Amygdala (tissue), 56 donors: ENCODE measurements at places on chromosomes 5 and 9.
A peak's percentile ranks its signal among the peaks of the same experiment; 100 is the strongest.

- DNase-seq, result no peak
Measured at GRCh38 chr5:139186752-139187326, 11.3 kb downstream of the SIL1 start.

DNA sequence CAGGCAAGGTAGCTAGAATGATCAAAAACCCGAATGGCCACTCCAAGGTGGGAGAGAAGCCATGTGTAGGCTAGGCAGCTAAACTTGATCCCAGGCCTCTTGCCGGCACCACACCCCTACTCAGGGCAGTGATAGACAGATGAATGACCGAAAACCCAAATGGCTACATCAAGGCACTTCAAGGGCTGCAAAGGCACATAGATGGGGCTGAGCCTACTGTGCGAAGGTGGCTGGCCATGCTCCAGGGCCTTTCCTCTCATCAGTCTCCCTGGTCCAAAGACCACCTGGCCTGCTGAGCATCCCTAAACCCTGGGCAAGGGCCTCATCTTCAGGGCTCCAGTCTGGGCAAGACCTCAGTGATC is 3.7 kb upstream of the TIFAB start:
- no peak for DNase-seq

DNA sequence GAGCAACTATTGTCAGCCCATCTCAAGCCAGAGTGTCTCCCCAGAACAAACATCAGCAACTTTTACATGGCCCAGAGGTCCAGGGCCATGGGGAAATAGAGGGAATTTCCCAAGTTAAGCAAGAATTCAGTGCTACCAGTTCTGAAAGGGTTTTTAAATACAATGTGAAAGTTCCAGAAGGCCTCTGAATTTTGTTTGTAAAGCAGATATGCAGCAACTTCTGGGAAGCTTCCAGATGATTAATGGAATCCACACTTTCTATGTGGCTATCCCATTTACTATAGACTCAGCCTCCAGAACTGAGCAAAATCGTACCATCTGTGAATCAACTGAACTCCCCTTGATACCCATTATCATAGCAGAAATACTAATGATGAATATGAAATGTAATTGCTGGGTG is 93.8 kb downstream of the FEM1C start:
- no peak for DNase-seq

- peak; percentile 2 for DNase-seq
Measured at GRCh38 chr9:109115931-109116526, 3.7 kb downstream of the TMEM245 start.

DNA sequence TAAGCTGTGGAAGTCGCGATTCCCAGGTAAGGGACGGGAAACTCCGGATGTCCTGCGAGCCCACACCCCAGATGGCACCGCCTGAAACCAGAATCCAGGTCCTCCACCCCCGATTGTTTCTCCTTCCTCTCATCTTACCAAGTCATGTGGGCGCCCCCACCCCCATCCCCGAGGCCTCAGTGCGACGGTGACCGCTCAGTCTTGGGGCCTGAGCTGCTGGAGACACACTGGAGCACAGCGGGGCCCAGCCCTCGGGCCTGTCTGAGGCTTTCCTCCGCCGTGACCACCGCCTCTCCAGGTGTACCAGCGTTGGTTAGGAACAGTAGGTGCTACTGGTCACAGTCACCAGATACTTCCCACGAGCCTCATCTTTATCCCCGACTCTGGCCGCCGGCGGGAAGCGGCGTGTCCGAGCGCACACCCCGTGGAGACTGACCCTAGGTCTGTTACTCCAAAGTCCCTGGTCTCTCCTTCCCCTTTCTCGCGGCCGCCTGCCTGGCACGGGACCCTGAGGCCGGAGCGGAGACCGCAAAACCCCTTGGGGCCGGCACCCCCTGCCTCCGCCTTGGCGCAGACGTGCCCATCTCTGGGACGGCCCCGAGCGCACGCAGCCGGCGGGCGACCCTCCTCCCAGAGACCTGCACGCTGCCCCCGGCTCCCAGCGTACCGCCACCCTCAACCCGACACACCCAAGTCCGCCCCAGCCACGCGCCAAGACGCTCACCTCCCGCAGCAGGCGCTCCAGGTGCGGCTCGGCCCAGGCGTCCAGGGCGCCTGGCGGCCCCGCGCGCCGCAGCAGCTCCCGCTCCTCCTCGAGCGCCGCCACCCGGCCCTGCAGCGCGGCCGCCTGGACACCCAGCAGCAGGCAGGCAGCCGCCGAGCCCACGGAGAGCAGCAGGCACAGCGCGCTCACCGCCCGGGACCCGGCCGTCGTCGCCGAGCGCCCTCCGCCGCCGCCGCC is 733 bp downstream of the COL23A1 start:
- DNase-seq, result no peak

DNA sequence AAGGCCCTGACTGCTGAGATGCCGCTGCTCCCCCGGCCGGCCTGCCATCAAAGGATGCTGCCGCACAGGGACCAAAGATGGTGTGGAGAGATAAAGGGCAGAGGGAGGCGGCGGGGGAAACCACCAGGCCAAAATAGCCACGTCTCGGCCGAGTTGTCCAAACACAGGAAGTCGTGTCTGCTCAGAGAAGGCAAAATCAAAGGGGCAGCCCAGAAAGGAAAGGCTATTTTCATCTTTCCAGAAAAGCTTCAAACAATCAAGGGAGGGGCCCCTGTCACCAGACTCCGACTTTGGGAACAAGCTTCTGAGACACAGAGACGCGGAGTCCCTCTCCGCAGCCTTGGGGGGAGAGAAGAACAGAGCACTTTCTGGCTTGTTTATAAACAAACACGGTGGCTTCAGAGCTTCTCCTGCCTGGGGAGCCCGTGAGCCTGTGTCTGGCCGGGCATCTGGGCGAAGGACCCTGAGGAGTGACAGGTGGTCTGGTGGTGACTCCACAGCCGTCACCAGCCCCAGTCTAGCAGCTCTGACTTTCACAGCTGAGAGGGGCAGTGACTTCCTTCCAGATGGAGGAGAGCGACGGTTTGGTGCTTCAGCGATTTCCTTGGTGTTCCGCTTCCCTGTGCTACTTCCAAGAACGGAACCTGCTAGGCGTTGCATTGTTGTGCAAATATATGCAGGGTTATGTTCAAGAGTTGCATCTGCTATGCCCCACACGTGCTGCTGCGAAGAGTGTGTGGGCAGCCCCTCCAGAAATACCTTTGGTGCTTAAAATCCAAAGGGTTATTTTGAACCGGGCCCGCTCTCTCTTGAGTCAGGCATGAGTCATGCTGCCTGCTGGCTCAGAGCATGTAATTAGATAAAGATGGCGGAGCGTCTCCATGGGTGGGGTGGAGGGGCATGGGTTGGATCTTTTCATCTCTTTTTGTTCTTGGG is 24.0 kb downstream of the ADAMTSL2 start:
- peak; percentile 33 for DNase-seq

- DNase-seq, result no peak
Measured at GRCh38 chr9:6498982-6499381, 86.0 kb downstream of the UHRF2 start.

DNA sequence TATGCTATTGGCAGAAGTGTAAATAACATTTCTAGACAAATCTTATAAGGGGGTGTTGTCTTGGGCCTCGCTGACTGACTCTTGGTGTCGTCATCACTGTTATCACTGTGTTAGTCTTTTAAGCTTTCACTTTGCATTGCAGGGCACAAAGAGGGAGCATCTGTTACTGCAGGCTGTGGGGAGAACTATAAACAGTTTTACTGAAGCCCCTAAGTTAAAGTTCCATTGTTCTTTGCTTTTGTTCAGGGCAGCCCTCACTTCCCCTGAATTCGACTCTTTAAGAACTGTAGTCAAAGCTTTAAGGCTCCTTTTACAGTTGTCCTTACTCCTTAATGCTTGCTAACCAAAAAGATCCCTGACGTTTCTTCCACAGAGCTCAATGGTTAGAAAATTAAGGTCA is 605.0 kb downstream of the RAB3C start:
- DNase-seq, result no peak

DNA sequence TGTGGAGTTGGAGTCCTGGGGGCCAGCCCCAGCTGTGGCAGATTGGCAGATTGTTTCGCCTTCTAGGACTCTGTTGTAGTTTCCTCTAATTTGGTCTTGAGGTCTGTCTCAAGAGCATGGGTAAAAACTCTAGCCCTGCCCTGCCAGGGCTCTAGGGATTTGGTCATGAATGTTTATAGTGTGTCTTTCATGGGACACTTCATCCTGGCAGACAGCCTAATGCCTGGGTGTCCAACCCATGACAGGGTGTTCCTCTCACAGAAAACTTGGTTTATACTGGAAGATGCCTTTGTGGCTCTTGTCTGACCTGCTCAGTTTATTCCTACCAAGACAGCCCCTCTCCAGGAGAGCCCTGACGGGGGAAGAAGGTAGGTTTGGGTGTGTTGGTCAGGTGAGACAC is 45.5 kb downstream of the GALNT12 start:
- no peak for DNase-seq

- no peak for DNase-seq
Measured at GRCh38 chr5:10611290-10611689, 47.4 kb downstream of the ANKRD33B start.

- DNase-seq, result no peak
Measured at GRCh38 chr9:124797343-124798103, 20.6 kb downstream of the OLFML2A start.

DNA sequence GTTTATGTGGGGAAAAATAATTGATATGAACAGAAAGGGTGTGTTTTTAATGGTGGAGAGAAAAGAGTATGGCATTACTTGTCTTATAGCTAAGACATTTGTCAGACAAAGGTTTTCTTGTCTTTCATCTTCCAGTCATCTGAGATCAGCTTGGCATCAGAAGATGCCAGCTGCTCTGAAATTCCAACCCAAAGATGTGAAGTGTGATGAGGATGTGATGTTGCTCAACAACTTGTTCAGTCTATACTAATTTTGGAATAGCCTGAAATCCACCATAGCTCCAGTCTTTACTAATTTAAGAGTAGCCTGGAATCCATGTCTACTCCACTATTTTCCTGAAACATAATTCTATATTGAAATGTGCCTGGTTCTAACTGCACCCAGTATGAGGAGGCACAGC is 182.3 kb downstream of the CFAP90 start:
- no peak for DNase-seq

DNA sequence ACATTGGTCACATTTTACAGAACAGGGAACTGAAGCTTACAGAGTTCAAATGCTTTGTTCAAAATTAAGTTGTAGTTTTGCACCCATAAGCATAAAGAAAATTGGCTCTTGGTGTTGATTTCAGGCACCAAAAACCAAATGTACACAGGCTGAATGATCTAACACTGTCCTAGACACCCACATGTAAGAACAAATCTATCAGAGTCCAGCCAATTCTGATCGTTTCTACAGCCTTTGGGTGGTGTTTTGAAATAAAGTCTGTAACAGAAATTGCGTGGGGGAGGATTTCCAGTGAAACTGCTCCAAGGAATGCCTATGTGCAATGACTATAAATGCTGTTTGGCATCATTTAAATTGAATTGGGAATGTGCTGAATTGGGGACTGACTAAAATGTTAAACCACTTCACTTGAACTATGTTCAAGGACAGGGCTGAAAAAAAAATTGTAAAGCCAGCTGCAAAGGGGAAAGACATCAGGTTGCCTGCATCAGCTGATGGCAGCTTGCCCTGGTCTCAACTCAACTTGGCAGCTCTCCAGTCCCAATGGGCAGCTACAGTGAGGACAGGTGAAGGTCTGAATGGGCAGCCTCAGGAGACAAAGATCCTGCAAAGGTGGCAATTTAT is 92.2 kb upstream of the TRPC7 start:
- no peak for DNase-seq

DNA sequence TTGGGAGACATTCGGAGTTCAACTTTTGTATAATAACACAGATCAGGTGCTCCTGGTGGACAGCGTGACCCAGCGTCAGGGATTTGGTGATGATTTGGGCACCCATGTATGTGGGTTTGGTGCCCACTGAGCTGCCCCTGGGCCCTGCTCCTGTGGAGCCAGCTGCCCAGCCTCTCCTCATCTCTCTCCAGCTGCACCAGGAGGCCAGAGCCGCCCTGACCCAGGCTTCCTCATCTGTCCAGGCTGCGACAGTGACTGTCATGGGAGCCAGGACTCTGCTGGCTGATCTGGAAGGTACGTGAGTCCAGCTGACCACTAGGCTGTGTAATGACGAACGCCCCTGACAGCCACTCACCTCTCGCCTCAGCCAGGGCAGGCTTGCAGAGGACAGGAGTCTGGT is 14.5 kb upstream of the AIF1L start:
- no peak for DNase-seq

DNA sequence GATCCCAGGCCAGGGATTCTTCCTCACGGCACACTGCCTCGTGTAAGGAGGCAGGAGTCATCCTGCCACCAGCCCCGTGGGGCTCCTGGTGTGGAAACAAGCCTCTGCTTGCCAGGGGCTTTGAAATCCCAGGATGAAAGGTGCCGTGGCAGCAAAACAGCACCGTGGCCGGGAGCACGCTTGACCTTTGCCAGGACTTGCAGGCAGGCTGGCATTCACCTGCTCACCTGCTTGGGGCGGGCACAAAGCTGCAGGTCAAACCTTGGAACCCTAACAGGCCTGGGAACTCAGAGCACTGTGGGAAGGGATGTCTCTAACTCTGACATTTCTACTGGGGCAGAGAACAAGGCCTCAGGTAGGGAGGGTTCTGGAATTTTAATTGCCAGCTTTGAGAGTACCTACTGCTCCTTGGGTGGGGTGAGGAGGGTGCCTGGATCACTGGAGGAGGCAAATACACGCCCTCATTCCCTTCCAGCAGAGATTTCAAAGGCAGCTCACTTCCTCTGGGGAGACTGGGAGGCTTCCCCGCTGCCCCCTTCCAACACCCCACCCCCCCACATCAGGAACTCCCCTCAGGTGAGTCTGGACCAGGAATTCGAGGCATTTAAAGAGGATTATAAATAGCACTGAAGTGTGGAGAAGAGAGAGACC is 45.6 kb upstream of the STXBP1 start:
- DNase-seq, result no peak

GRCh38 chr5:8376478-8376877 is 507.5 kb downstream of the MTRR start:
- DNase-seq, result no peak

DNA sequence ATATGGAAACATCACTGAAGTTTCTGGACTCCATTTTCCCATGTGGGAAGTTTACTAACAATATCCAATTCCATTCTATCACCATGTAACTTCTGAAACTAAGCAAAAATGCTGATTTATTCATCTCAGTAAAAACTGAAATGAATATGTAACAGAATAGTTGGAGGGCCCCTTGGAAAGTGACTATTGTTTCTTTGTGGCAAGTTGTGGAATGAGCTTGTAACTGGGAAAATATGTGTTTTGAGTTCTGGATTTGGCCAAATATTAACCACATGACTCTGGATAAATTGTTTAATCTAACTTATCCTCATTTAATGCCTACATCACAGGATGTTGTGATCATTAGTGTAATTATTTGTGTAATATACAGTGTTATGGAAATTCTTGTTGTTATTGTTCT is 619.3 kb downstream of the TLE4 start:
- no peak for DNase-seq

GRCh38 chr5:150593593-150593992 is 46.9 kb upstream of the SYNPO start:
- no peak for DNase-seq

GRCh38 chr9:14203356-14204056 is 110.4 kb downstream of the NFIB start:
- peak; percentile 15 for DNase-seq

DNA sequence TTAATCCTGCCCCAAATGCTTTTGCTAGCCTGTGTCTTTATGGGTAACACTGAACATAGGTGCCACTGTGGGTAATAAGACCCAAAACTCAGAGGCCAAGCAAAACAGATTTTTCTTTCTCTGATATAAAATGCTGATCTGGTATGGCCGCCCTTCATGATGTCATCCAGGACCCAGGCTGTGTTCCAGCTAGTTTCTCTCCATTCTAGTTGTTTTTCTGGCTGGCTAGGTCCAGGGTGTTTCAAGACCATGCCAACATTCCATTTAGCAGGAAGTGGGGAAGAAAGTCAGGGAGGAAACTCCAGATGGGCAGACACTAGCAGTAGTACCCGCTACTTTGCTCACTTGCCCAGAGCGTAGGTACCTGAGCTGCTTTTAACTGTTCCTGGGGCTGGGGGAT is 183.9 kb upstream of the OTULINL start:
- DNase-seq, result no peak
